A549 treated with CpdA at 1 μM for 4 hours (cell line): ENCODE measurements at places on chromosomes 6 and 20. TPM values are rescaled to one million over a fixed set of nuclear protein-coding genes. Genes with fewer than 3 reads are reported as not detected.

Gene TTLL9
- total RNA-seq, result 0.06 to 0.20 TPM in 2 of 5 replicates, not detected in the others

Gene POU5F1
- 2.5 to 5.1 TPM (median 3.6 TPM) in 5 replicates for total RNA-seq

Gene MAN1A1
- 0.02 to 0.14 TPM (median 0.06 TPM) in 4 of 5 replicates, not detected in the other for total RNA-seq

Gene SIRPG
- not detected in 5 replicates for total RNA-seq

Gene GPR6
- total RNA-seq, result not detected in 5 replicates
